Progenitor cell of endocrine pancreas (in vitro differentiated cells): ENCODE measurements at places on chromosomes 2 and 18.

DNA sequence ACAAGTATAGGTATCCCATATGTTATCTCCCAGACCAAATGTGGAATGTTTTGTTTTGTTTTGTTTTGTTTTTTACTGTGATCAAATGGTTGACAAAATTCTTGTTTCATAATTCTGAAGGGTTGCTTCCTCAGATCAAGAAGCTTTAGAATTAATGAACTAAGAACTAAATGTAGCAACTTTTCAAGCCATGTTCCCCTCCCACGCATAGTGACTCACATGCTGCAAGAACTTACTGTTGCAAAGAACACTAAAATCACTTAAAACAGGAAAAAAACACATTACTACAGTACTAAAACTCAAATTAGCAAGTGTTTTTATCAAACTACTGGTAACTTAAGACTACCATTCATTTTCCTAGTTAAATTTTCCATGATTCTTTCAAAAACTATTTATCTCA, 30.6 kb downstream of the HNRNPLL start:
- no peak for DNase-seq

DNA sequence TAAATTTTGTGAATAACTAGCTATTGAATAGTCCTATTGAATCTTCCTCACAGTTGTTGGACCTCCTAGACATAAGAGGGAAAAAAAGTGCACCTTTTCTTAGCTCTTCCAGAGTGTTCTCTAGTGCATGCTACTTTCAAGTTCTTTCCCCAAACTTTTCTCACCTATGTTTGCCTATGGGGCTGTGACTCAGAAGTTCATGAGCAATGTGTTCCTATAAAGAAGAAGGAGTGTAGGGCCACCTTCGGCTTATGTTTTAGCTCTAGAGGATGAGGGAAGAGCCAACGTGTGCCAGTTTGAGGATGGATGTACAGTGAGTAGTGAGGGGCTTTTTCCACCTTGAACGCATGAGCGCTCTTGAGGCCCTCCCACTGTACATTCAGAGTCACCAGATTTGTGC, 27.0 kb upstream of the HNMT start:
- DNase-seq, result no peak

DNA sequence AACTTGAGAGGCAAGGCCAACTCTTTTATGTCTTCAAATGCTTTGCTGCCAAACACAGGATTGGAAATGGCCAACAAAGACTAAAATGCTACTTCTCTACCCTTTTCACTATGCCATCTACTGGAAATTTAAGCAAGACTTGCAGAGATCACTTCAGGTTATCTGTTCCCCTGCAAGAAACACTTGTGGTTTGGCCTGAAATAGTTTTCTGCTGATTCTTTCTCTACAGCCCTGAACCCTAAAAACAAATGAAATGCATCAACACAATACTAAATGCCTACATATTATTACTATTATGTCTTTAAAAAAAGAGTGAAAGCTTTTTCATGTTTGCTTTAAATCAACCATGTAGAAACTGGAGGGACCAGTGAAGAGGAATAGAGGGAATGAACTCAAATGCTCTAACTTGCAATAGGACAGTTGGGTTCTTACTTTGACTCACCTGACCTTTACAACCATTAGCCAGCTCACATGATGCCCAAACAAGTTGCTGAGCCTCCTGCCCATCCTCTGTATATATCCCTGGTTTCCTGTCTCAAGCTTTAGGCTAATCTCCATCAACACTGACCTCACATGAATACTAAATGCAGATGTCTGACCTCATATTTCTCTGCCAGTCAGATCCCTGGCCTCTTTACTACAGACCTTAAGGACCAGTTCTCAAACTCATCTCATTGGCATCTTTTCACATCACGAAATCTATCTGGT, 17.5 kb upstream of the ADAM17 start:
- no peak for DNase-seq

DNA sequence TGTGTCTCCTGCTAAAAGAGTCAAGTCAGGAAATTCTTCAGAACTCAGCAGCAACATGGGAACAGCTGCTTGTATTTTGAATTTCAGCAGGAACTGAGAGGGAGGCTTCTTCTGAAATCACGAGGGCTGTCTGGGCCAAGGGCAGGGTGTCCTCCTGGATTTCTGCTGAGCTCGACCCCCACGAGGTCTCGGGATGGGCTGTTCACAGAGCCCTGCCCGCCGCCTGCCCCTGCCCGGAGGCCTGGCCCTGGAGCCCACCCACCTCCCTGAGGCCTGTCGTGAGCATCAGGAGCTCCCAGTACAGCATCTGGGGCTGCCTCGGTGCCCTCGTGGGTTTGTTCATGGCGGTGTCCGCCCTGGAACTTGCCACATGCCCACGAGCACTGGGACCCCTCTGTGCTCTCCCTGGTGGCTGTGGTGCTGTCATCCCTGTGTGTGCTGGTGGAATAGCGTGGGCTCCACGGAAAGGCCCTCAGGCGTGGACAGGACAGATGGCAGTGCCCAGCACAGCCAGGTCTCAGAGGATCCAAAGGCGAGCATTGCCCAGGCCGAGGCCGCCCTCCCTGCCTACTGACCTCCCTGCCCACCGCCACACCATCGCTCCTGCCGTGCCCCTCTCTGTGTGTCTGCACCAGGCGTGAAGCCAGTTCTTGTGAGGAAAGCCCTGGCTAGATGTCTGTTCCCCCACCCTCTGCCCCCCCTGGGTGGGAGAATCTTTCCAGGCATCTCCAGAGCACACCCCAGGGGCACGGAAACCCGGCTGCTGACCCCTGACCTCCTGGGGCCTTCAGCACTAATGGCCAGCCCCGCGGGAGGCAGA, 25.9 kb downstream of the RAMP1 start:
- DNase-seq, result no peak

DNA sequence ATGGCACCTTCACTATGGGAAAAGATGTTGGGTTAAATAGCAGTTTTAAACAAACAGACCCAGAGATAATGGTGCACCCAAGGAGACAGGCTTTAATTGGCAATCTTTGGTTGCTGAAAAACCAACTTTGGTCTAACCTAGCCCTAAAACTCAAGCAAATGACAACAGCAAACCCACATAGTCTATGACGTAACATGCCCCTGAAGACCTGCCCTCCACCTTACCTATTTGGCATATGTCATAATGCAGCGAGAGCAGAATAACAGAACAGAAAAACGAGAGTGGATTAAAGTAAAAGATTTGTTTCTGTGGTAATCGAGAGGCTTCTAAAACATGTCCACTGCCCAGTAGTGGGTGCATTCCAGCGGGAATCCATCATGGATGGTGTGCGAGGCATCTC, 200.7 kb downstream of the DCDC2C start:
- no peak for DNase-seq

GRCh38 chr2:12816379-12817306, 99.9 kb downstream of the TRIB2 start:
- DNase-seq, result no peak

DNA sequence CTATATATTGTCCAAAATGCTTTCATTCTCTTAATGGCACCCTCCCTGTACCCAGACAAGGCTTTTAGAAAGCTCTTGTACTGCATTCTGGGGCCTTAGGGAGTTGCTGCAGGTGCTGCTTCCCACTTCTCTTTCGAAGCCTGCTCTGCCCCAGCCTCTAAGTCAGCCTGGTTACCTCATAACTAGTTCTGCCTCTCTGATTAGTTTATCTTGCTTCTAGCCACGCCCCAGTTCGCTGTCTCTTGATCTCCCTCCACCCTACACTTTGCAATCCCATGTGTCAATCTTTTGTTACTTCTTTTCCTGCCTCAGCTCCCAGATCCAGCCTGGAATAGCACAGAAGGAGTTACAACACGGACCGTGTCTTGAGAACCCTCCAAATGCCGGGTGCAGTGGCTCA, 13.8 kb upstream of the NCOA1 start:
- no peak for DNase-seq

DNA sequence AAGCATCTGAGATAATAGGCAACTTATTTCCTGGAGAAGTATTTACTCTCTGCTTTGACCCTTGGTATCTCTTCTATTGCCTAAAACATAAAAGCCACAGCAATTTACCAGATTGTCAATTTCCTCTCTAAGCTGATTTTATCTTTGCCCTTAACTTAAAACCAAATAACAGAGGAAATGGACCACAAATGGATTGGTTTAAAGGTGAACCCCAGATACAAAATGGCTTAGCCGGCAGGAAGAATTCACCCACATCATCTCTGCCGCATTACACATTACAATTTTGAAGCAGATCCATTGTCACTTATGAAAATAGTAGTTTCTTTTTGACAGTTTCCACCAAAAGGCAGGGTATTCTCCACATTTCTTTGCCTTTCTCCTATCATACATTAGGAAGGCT, 585.8 kb upstream of the CHAC2 start:
- DNase-seq, result no peak

GRCh38 chr18:70036771-70037347, 89.2 kb upstream of the CD226 start:
- no peak for DNase-seq

DNA sequence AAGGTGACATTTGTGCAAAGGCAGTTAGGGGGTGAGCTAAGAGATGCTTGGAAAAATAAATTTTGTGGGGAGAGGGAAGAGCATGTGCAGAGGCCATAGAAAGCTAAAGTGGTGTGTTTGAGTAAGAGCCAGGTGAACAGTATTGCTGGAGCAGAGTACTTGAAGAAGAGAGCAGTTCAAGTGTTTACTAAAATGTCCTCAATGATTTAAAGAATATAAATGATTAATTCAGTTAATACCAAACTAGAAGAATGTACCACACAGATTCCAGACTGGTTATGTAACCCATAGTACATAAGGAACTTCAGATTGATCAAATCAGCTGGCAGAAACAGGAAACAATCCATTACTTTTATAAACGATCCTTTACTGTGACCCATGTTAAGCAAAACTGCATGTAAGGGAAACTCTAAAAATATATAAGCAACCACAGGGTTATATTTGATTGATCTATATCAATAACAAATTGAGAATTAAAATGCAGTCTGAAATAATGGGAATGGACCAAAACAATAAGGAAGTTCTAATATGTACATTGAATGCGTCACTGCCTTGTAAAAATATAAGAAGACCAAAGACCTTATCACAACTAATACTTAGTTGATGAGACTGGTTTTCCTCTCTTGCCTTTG, 76.9 kb downstream of the LDAH start:
- DNase-seq, result no peak

DNA sequence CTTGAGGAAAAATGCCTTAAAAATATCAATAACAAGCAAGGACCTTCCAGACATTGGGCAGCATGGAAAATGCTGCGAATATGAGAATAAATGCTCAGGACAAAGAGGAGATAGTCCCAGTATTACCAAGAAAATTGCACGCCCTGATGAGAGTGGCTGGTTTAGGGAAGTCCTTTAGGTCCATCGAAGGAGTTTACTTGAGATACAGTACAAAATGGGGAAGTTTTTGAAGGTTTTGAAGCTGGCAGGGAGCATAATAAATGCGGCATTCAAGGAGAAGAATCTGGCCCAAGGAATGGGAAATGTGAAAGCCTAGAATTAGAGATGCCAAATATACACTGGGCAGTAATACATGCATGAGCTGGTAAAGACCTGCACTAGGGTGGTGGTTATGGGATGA, 90.2 kb upstream of the SPATS2L start:
- no peak for DNase-seq

GRCh38 chr2:1628893-1629292, 115.4 kb downstream of the PXDN start:
- no peak for DNase-seq

GRCh38 chr2:33307659-33308270, 168.7 kb upstream of the RASGRP3 start:
- DNase-seq, result no peak

DNA sequence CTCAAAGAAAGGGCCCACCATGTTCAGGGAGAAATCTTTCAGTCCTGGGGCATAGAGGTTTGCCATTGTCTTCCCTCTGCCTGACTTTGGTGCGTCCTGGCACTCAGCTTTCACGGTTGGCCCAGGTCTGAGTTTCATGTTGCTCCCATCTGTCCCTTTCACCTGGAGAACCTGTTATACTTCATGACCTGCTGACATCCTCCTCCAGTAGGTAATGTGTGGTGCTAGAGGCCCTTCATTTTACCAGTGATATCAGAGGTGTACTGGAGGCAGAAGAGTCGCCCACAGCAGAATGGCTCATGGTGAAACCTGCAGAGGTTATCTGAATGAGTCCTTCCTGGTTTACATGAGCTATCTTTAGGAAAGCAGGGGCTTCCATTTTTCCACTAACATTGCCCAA, 128.8 kb upstream of the DLX2 start:
- DNase-seq, result no peak

GRCh38 chr2:157337978-157338377, 12.4 kb upstream of the ERMN start:
- no peak for DNase-seq

GRCh38 chr18:46067438-46068007, 4.5 kb downstream of the PSTPIP2 start:
- no peak for DNase-seq

DNA sequence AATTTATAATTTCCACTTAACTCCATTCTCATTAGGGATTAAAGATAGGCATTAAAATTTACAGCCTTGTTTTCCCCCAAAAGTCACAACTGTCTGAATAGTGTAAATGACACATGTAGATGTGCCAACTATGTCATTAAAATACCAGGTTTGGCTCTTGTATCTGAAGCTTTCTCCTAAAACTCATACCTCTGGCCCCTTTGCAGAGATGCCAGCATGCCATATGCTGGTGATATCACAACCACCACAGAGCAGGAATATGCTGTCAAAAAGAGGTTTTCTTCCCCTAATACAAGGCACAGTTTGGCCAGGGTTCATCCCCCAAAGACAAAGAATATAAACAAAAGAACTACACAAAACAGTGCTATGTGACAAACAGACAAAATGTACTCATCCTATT, 65.4 kb downstream of the REV1 start:
- DNase-seq, result no peak

DNA sequence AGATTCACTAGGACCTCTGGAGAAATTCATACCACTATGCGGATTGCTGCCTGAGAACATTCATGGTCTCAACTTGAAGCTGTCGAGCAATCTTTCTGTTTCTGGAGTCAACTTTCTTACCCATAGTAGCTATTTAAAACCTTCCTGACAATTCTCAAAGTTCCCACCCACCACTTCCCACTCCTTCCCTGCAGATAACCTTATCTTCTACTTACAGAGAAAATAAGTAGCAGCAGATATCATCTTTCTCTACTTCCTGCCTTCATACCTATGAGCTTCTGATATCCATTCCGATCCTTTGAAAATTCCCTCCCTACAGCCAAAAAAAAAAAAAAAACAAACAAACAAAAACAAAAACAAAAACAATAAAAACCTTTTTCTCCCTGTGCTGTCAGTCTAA, 81.2 kb upstream of the CYRIA start:
- no peak for DNase-seq

DNA sequence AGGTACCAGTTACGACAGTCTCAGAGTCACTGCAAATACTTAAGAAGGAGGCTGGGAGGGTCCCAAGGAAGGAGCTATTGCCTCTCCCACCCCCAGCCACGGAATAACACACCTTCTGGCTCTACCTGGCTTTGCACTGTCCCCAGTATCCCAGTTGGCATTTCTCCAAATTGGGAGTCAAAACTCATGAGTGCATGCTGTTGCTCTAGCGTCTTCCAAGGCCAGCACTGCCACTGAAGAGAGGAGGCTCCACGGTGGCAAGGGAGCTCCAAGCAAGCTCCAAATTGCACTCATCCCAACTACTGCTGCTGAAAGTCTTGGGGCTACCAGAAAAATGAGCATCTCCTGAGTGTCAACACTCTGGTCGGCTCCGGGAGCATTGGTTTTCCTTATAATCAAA, 1.6 kb downstream of the SCTR start:
- no peak for DNase-seq
